ENCODE measurements at places on chromosomes 7 and 10. TPM values are rescaled to one million over a fixed set of nuclear protein-coding genes. Genes with fewer than 3 reads are reported as not detected.

The RBAK gene
- total RNA-seq: 14.4 TPM

The PPP1R17 gene
- total RNA-seq: not detected

The CPEB3 gene
- total RNA-seq: 2.6 TPM

The C10orf105 gene
- under 0.01 TPM for total RNA-seq

DNA sequence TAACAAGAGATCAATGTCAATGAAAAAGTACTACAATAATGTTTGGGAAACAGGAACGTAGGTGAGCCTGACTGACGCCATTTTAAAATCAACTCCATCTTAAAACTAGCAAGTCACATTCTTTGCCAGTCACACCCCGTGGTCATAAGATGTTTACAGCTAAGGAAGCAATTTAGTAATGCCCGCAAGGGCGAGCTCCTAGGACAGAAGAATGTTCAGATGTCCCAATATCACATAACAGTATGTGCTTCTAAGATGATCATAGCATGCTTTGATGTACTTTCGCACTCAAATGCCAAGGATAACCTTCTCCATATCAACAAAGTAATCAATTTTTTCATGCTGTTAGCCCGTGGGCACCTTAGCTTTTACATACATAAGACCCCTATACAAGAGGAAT, 113.8 kb upstream of the EGFR start:
- no peak for DNase-seq

- peak; percentile 24 for DNase-seq
Observed at GRCh38 chr7:67463983-67464382, 467.4 kb downstream of the TYW1 start.

DNA sequence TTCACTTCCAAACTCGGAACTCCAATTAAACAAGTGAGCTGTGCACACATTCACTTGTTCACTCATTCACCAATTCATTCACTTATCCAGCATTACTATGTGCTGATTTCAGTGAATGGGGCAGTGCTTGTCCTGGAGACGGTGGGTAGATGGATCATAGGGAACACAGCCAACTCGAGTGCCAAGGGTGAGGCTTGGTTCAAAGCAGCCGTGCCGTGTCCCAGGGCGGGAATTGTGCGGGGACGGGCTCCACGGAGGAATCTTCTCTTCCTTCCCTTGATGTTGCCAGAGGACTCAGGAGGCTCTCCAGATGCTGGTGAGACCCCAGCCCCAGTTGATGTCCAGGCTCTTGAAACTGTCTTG, 2.9 kb downstream of the SH2D4B start:
- DNase-seq: no peak

- DNase-seq: no peak
Observed at GRCh38 chr10:50224330-50224952, 26.9 kb downstream of the ASAH2 start.

- DNase-seq: no peak
Observed at GRCh38 chr10:97180363-97180755, 5.4 kb downstream of the SLIT1 start.

DNA sequence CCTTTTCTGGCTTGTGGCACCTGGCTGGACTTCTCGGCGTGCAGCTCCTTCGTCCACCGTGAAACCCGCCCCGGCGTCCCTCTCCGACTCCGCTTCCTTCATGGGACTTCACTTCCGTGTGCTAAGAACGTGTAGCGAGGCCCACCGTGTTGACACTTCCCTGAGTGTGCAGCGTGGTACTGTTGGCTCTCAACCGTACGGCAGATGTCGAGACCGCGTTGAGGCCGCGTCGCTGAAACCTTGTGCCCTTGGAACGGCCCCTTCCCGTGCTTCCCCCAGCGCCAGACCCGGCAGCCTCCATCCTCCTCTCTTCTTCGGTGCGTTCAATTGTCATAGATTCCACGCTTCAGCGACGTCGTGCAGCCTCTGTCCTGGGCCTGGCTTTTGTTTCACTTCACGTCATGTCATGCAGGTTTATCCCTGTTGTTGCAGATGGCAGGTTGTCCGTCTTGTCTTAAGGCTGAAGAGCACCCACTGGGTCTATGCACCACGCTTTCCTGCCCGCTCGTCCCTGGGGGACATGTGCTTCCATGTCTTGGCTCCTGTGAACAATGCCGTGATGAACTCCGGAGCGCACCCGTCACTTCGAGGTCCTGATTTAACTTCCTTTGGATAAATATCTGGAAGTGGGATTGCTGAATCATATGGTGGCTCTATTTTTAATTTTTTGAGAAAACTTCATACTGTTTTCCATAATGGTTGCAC, 465.3 kb downstream of the DNAJB6 start:
- no peak for DNase-seq

Data from skin of body (tissue), 3 donors.